ENCODE measurements at places on chromosomes 13 and 19.
A peak's percentile ranks its signal among the peaks of the same experiment; 100 is the strongest.

GRCh38 chr19:35167251-35168119 lies 12.9 kb downstream of the FXYD5 start:
- no peak for DNase-seq

DNA sequence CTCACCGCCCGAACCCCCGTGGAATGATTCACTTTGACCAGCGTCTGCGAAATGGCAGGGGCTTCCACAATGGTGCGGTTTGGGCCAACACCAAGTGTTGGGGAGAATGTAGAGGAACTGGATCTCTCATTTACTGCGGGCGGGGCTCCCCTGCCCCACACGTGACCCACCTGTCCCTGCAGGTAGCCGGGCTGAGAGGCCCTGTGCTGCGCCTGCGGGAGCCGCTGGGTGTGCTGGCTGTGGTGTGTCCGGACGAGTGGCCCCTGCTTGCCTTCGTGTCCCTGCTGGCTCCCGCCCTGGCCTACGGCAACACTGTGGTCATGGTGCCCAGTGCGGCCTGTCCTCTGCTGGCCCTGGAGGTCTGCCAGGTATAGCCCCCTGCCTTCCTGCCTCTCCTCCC lies 5.8 kb upstream of the FLT3LG start:
- no peak for DNase-seq

DNA sequence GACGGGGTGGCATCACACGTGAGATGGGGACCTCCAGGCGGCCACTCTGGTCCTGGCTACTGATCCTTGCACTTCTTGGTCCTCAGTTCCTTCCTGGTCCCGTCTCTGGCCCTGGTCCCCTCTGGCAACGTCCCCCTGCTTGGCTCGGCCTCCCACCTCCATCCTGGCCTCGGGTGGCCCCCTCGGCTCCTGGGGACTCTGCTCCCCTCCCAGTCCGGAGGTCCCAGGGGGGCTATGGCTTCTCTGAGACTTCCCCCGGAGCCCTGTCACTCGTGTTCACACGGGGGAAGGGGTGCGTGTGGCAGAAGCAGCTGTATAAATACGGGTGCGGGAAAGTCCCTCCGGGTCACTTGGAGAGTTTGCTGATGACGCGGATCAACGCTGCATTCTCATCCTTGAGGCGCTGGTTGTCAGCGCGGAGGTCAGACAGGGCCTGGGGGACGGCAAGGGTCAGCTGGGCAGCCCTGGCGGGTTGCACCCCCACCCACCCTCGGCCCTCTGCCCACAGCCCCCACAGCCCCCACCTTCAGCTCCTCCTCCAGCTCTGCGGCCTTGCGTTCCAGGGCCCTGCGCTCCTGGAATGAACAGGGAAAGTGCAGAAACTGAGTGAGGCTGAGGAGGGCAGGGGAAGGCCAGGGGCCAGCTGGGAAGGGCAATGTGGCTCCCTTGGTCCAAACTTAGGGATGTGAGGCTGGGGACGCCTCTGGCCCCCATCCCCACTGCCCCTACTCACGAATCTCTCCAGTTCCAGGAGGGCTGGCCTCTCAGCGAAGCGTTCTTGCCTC lies 15.6 kb downstream of the EPS8L1 start:
- DNase-seq, result no peak

DNA sequence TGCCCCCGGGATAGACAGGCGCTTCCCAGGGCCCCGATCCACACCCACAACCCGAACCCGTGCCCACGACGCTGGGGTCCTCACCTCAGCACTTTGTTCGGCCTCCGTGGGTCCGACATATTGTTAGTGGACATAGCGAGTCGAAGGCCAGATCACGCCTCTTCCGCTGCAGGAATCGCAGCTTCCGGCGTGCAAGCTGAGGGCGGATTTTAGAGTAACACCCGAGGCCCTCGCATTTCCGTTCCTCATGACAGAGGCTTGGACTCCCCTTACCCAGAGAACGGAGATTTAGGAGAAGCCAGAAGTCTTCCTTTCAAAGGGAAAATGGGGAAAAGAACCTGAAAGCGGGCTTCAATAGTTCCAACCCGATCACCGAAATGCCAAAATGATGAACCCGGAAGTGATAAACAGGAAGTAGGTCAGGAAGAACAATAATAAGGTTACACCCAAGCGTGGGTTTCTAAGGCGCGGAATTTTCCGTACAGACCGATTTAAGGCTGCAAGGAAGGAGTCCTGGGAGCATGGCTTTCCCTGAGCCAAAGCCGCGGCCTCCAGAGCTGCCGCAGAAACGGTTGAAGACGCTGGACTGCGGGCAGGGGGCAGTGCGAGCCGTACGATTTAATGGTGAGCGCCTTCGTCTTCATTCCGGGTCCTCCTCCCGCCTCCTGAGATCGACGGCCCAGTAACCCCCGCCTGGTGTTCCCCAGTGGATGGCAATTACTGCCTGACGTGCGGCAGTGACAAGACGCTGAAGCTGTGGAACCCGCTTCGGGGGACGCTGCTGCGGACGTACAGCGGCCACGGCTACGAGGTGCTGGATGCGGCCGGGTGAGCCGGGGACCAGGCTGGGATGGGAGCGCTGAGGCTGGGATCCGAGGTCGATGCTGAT lies 2.9 kb downstream of the WDR83 start:
- no peak for DNase-seq

- no peak for DNase-seq
Measured at GRCh38 chr13:98842070-98842469, 89.6 kb upstream of the SLC15A1 start.

GRCh38 chr19:18097993-18098890 lies 664 bp downstream of the MAST3 start:
- no peak for DNase-seq

DNA sequence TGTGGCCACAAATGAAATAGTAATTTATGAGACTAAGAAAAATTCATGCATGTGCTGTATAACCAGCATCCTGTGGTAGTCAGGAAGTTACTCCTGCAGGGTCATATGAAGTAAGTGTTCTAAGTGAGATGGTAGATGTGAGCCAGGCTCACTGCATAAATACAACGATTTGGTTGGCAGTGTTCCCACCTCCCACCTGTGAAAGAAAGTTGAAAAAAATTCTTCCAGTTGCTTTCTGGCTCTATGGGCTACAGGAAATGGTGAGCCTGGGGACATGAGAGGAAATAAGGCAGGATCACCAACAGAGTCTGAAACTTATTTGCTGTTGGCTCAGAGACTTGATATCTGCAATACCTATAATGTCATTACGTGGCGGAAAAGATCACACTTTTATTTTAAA lies 301.7 kb upstream of the SPRY2 start:
- no peak for DNase-seq

GRCh38 chr13:45198041-45198440 lies 2.8 kb downstream of the KCTD4 start:
- DNase-seq, result no peak

DNA sequence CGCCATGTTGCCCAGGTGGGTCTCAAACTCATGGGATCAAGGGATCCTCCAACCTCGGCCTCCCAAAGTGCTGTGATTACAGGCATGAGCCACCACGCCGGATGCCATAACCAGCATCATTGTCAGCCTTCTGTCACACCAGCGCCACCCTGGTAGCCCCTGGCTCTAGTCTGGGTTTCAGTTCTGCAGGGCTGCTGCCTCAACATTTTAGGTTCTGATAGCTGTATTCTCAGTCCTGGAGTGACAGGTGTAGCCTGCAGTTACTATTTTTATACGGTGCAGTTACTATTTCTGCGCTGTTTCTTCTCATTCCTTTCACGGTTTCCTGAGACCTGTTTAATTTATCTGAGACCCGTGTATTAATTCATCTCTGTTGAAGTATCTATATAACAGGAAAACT lies 57.1 kb downstream of the TRPM4 start:
- DNase-seq, result no peak

DNA sequence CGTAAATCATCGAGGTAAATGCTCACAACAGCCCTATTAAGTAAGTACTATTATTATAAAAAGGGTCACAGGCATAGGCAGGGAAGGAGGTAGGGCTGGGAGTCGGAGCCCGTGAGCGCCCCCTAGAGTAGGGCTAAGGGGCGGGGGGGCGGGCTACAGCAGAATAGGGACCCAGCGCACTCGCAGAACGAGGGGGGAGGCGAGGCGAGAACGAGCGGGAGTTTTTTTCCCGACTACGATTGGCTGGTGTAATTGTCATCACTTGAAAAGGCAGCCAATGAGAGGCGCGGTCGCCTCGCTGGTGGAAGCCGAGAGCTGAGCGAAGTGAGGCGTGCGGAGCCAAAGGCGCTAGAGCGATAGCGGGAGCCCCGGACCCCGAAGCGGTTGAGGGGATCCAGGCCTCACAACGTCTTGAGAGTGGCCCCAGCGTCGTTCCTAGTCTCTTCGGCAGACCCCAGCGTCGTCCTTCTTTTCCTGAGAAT lies 24.2 kb downstream of the KEAP1 start:
- peak; percentile 90 for DNase-seq

- DNase-seq, result no peak
Measured at GRCh38 chr19:55485439-55486011, 537 bp downstream of the NAT14 start.
